Stimulated activated CD8-positive, alpha-beta memory T cell treated with anti-CD3 and anti-CD28 coated beads, Interleukin-4, amount 100 ng/mL, for 4 hours (primary cell): ENCODE measurements at places on chromosomes 12 and 14.

GRCh38 chr12:1716215-1716862 is 25.5 kb downstream of the ADIPOR2 start:
- no peak for DNase-seq

GRCh38 chr14:30214461-30215090 is 286.9 kb upstream of the PRKD1 start:
- no peak for DNase-seq

DNA sequence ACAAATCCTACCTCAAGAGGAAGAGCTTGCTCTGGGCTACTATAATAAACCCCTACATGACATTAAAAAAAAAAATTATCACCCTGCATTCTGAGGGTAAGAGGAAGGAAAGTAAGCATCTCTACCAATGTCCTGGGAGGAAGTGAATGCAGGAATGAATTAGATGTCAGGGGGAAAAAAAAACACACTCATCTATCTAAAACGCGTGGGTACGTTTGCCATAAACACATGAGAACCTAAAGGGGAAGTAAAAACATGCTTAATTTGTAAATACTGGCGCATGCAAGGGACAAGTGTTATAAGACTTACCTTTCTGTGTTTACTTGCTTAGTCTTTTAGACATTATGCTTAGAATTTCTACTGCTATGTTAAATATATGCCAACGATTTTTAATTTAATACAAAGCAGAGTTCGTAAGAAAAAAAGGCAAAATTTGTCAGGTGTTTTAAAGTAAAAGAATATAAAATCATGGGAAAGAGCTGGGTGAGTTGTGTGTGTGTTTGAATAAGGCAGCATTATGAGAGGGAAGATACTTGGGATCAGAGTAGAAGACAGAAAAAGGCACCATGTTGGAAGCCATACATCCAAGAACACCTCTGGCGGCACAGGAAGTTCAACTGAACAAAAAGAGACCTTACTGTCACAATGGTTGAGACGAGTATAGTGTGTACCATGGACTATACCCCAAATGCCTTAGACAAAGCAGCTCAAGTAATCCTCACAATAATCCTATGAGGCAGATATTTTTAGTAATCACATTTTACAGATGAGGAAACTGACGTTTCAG is 1.5 kb downstream of the TMED8 start:
- DNase-seq = no peak

DNA sequence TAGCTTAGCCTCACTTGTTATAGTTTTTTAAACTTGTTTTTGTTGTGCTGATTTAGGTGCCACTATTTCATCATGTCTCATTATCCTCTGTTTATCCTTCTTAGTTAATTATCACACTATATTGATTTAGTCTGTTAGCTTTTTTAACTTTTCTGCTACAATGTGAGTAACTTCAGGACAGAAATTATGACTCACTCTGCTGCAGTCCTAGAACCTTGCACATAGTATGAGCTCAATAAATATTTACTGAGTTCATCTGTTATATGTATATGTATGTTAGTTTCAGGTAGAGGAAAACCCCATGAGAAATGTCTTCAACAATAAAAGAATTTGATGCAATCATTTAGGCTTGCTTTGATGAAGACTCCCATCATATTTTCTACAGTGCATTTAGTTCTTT is 224.3 kb upstream of the NAV3 start:
- no peak for DNase-seq
